ENCODE measurements at places on chromosomes 3 and 15.

GRCh38 chr3:18546632-18547031 is 121.5 kb upstream of the SATB1 start:
- DNase-seq = no peak

GRCh38 chr15:53454843-53455721 is 304.4 kb downstream of the WDR72 start:
- no peak for DNase-seq

DNA sequence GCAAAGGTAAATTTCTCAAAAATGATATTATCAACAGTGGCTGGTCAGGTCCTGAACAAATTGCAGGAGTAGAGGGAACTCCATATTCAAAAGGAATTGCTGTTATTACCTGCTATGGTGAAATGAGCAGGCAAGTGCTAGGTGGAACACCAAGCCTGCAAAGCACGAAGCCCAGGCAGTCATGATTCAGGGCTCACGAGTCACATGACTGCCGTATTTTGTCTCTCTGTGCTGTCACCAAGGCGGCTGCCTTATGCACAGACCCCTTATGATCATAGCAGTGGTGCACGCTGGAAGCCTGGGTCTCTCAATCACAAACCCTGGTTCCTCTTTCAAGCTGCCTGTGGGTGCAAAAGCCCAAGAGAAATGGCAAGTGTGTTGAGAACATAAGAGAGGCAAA is 24.4 kb downstream of the SLC12A1 start:
- no peak for DNase-seq

- no peak for DNase-seq
Observed at GRCh38 chr3:143207338-143207961, 87.9 kb downstream of the CHST2 start.

DNA sequence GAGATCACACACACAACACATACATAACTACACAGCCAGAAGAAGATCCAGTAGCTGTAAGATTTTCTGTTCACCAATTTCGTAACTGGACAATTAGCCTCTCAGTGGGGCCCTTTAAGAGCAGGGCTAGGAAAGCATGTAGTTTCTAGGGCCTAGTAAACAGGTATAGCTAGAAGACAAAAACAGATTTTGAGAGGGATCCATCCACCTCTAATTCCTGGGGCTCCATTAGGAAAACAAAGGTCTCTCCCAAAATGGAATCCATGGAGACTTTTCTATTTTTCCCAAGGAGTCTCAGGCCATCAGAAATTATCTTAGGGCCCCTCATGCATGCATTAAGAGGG is 10.5 kb downstream of the KIF15 start:
- no peak for DNase-seq

DNA sequence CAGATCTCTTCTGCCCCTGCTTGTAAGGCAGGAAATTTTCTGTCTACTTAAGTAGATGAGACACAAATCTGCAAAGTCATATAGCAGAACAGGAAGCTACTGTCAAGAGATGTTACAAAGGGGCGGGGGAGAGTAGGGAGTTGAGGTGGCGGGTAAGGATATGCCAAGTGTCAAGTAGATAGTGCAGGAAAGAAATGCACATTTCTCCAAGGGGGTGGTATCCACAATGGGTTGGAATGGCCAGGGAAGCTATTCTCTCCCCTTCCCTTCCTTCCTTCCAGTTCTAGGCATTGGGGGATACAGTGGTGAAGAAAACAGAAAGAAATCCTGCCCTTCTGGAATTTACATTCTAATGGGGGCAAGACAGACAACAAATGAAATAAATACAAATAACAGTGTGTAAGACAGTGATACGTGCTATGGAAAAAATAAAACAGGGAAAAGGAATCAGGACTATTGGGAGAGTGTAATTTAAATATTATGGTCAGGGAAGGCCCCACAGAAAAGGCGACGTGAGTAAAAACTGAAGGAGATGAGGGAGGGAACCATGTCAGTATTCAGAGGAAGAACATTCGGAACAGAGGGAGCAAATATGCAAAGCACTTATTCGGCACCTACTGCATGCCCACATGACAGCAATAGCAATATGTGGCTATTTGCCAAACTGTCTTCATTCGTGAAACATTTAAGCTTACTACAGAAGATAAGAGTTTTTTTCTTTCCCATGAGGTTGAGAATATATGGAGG is 42.8 kb upstream of the RNU6-1 start:
- no peak for DNase-seq

DNA sequence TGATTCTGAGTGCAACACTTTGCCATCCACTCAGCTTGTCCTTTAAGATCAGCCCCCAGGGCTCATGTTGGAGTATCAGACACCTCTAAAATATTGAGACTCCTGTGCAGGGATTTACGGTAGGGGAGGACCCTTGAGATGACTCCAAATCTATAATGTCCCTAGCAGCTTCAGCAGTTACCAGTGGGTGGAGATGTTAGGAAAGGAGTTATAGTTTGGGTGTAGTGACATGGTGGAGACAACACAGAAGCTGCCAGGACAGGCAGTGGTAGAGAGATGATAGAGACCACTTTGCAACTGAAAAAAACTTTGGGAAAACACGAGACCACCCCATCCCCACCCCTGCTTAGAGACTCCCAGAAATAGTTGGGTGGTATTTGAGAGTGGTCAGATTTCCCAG is 43.3 kb upstream of the GSK3B start:
- DNase-seq = no peak

- no peak for DNase-seq
Observed at GRCh38 chr15:70250208-70251201, 152.8 kb upstream of the TLE3 start.

GRCh38 chr3:103218146-103218545 is 783.3 kb downstream of the ZPLD1 start:
- no peak for DNase-seq

GRCh38 chr3:120180731-120181412 is 86.6 kb upstream of the GSK3B start:
- DNase-seq = no peak

- DNase-seq = no peak
Observed at GRCh38 chr3:43034200-43034599, 55.1 kb downstream of the GASK1A start.

- no peak for DNase-seq
Observed at GRCh38 chr3:119697394-119697793, 5.4 kb upstream of the CFAP91 start.

- peak; percentile 85 for DNase-seq
Observed at GRCh38 chr15:31434588-31435260, 108.1 kb downstream of the KLF13 start.

- DNase-seq = no peak
Observed at GRCh38 chr15:58779554-58779953, 8.5 kb downstream of the MINDY2 start.

GRCh38 chr3:133939463-133939835 is 43.8 kb upstream of the RAB6B start:
- no peak for DNase-seq

- no peak for DNase-seq
Observed at GRCh38 chr3:111200027-111200426, 128.4 kb downstream of the NECTIN3 start.

DNA sequence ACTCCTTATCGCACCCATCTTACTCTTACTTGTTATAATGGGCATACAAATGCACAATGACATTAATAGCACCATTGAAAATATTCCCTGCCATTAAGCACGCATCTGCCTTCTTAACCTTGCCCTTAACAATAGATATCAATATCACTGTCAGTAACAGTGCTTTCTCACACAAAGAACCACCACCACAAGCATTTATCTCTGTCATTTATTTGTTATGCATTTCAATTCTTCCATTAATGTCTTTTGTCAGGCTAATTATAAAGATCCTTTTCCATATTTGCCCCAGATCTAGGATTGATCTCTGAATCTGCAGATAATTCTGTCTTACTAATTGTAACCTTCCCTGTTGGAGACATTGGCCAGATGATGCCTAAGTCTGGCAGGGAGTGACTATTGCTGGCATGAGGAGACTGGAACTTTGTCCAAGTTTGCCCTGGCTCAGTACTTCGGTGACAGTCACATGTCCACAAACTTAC is 419.6 kb upstream of the TGFBR2 start:
- no peak for DNase-seq

DNA sequence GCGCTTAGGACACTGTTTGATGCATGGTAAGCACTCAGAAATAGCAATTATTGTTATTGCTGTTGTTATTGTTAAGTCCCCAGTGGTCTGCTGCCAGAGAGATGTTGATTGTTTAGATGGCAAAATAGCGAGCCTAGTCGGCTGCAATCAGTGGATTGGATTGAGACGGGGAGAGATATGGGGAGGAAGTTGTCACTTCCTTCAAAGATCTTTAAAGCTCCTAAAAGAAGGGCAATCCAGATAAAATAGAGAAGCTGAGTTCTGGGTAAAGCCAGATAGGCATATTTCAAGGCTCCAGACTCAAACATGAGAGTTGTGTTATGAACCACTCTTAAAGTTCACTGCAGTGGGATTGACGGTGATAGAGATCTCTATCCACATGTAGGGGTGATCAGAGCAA is 64.5 kb downstream of the RYR3 start:
- no peak for DNase-seq

DNA sequence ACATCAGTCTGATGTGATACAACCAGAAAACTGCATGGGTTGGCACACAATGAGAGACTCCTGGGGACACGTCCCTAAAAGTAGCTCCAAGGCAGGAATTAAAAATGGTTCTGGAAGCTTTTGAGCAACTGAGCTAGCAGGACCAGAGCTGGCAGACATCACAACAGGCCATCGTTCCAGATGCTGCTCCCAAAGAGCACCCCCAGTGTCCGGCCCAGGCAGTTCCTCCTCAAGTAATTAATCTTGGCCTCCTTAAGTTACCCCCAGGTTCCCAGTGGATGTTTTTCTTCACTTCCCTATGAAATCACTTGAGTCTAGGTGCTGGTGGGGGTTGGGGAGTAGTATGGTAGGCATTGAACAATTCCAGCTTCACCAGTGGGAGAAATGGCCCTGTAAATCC is 711.6 kb downstream of the MECOM start:
- DNase-seq = no peak

DNA sequence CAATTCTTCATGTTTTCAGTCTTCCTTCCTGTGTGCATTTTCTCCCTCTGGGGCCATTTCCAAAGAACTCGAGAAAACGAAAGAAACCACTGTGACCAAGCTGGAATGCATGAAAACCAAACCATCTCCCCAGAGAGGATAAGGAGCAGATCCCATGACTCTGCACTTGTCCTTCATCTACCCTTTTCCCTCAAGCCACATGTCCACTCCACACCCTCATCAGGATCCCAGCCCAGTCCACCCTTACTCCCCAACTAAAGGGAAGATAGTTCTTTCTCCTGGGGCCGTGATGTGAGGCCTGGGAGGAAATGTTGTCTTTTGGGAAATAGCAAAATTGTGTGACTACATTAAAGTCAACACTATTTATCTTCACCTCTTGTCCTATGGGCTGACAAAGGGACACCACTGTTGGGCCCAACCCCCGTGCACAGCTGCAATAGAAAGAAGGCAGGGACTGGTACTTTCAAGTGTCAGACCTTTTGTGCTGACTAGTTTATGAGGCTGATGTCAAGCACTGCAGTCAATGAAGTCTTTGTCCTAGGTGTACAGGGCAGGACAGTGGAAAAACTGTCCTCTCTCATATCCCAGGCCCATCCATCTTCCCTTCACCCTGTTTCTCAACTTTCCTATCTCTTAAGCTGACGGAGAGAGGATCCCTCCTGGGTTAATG is 487.1 kb upstream of the NR2F2 start:
- DNase-seq = no peak

GRCh38 chr3:23129117-23129516 is 74.0 kb upstream of the UBE2E2 start:
- DNase-seq = no peak

DNA sequence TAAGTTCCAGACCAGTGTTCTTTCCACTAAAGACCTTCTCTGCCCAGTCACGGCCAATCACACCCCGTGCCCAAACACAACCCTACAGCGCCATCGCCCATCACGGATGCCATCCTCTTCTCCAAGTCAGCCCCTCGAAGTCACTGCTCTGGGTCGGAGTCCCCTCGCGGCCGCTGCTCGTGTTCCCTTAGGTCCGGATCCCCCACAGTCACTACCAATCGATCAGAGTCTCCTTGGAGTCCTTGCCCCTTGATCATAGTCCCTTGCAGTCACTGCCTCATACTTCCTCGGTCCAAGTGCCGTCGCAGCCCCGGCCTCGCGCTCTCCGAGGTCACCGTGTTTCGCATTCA is 461 bp downstream of the PCYT1A start:
- DNase-seq = peak; percentile 37

DNA sequence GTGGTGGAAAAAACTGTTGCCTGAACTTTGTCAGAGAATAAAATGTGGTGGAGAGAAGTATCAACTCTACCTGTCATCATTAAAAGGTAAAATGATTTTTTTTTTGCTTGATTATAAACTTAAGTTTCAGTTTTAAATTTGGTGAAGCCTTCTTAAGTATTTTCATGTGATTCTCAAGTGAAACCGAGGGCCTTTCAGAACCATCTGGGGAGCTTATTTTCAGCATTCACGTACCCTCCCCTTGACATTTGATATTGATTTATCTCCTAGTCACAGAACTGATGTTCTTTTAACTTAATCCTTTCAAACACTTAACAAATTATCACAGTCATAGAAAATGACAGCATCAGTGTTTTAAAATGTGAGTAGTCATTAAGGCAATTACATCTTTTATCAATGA is 38.5 kb downstream of the HPS3 start:
- DNase-seq = no peak

GRCh38 chr3:2158828-2159227 is 60.2 kb downstream of the CNTN4 start:
- no peak for DNase-seq

DNA sequence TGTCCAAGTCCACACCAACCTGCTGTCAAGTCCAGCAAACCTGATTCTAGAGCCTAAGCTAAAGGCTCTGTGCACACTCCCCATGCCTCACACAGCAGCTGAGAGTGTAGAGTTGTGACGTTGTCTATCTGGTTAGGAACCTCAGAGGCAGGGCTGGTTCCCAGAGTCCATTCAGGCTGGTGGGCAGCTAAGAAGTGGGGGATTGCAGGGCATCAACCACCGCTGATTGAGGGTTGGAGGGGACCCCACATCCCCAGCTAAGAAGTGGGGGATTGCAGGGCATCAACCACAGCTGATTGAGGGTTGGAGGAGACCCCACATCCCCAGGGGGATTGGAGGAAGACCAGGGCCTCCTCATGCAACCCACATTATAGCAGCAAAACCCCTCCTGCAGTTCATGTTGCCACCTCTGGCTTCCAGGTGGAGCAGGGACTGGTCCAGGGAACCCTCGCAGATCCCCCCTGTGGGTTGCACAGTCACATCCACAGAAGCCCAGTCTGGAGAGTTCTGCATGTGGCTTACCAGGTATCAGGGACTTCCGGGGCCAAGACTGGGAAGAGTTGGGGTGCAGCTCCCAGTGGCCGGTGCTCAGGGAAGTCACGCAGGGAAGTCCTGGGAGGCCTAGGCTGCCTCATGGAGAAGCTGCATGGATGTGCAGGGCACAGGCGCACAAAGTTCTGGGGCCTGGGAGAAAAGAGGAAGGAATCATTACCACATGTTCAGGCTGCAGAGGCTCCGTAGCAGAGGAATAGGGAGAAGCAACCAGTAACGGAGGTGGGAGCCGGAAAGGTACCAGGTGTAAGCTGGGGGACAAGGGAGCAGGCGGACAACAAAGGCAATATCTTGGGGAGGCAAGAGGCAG is 71.4 kb upstream of the PCSK6 start:
- no peak for DNase-seq

Data from stimulated activated CD4-positive, alpha-beta T cell treated with anti-CD3 and anti-CD28 coated beads, Interleukin-2, amount 100 ng/mL, for 24 hours (primary cell).